ENCODE measurements at places on chromosomes 1 and 21. TPM values are rescaled to one million over a fixed set of nuclear protein-coding genes. Genes with fewer than 3 reads are reported as not detected.

DNA sequence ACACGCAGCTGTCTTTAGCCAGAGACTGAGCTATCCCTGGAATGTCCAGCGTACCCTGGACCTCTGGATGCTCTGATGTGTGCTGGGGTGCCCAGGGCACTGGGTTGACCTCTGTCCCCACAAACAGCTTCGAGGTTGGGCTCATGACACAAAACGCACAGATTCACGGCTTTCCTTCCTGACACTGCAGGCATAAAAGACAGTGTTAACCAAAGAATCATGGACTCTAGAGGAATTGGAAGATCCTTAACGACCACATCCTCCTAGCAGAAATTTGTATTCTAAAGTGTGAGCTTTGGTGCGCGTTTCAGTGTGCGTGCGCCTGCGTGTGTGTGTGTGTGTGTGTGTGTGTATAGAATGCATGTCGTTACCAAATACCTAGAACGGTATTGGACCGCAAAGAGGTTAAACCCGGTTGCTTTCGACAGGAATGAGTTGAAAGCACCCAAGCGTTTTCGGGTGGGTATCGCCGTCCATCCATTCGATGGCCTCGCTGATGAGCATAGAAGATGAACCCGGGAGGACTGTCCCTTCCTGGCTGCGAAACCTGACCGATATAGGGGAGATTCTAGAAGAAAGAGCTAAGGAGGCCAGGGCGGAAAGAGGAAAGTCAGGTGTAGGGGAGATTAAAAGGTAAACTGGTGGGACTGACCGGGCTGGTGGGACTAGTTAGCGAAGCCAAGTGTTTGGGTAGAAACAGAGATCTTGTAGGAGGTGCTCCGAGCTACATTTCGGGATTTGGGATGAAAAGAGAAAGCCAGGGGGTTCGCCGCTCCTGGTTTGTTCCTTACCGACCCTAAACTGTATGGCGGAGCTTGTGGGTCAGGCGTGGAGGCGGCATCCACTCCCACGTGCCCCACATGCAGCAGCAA, 6.8 kb upstream of the LHX9 start:
- H3K27ac ChIP-seq, result no peak overlapping the region
- H3K36me3 ChIP-seq, result no peaks in the 10 kb centered on the region
- H3K4me3 ChIP-seq, result peak overlapping the region; percentile 48
- H3K27me3 ChIP-seq, result peaks cover 100% of the 10 kb centered on the region
- DNase-seq, result no peak

DNA sequence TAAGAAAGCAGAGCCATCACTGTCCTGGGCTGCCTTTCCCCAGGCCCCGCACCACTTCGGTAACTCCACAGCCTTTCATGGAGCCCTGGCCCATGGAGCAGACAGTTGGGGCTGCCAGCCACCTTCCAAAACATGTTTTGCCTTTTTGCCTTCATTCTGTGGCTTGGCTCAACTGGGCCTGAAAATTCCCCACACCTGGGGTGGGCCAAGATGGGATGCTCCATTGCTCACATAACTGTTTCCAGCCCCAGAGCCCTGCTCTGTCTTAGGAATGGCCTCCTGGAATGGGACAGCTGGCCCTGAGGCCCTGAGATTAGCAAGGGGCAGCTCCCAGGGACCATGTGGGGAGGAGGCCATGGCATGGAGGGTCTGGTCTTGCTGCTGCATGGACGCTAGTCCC, 10.9 kb upstream of the PRELP start:
- no peaks in the 10 kb centered on the region for H3K27me3 ChIP-seq
- no peaks in the 10 kb centered on the region for H3K36me3 ChIP-seq
- H3K27ac ChIP-seq, result peak overlapping the region; percentile 70
- no peak for DNase-seq

- no peak overlapping the region for H3K27ac ChIP-seq
- no peak for DNase-seq
- H3K4me3 ChIP-seq, result no peak overlapping the region
- no peaks in the 10 kb centered on the region for H3K36me3 ChIP-seq
- H3K27me3 ChIP-seq, result no peaks in the 10 kb centered on the region
These were observed 273.5 kb downstream of the COL11A1 start for GRCh38 chr1:102834688-102835320.

DNA sequence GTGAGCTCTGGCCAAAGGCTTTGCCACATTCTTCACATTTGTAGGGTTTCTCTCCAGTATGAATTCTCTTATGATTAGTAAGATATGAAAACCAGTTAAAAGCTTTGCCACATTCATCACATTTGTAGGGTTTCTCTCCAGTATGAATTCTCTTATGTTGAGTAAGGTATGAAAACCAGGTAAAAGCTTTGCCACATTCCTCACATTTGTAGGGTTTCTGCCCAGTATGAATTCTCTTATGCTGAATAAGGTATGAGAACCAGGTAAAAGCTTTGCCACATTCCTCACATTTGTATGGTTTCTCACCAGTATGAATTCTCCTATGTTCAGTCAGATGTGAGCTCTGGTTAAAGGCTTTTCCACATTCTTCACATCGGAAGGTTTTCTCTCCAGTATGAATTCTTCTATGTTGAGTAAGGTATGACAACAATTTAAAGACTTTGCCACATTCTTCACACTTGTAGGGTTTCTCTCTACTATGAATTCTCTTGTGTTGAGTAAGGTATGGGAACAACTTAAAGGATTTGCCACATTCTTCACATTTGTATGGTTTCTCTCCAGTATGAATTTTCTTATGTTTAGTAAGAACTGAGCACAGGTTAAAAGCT, 20.7 kb downstream of the ZNF695 start:
- H3K27ac ChIP-seq, result no peak overlapping the region
- H3K4me1 ChIP-seq, result no peaks in the 10 kb centered on the region
- no peak overlapping the region for H3K4me3 ChIP-seq
- H3K27me3 ChIP-seq, result no peaks in the 10 kb centered on the region
- DNase-seq, result no peak

DNA sequence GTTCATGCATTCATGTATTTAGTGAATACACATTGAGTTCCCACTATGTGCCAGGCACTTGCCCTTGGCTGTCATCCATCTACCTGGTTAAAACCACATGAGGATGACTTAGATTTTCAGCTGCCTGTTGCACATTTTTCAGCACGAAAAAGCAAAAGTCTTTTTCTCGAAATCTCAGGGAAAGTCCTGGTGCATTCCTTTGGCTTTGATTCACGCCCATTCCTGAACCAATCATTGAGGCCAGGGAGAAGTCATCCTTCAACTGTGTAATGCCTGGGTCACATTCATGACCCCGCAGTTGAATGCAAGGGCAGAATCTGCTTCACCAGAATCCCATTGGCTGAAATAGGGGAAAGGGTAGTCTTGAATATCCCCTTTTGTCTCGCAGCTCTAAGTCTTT, 84.4 kb downstream of the RNF220 start:
- DNase-seq, result no peak
- H3K4me3 ChIP-seq, result no peak overlapping the region
- no peak overlapping the region for H3K27ac ChIP-seq
- peaks cover 23% of the 10 kb centered on the region for H3K4me1 ChIP-seq
- H3K36me3 ChIP-seq, result no peaks in the 10 kb centered on the region
- no peaks in the 10 kb centered on the region for H3K27me3 ChIP-seq

DNA sequence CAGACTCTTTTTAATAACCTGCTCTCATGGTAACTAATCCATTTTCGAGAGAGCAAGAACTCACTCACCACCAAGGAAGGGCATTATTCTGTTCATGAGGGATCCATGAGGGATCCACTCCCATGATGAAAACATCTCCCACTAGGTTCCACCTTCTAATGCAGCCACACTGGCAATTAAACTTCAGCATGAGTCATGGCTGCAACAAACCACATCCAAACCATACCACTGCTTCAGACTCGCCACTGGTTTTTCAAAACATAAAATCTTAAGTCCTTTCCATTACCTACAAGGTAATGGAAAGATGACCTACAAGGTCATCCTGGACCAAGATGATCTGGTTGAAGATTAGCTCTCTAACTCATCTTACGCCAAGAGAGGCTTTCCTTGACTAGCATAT, 405.1 kb downstream of the VAV3 start:
- no peaks in the 10 kb centered on the region for H3K4me1 ChIP-seq
- H3K27me3 ChIP-seq, result no peaks in the 10 kb centered on the region
- no peak overlapping the region for H3K27ac ChIP-seq

RIIAD1 gene
- 5.6 TPM for total RNA-seq

SCAF4 gene
- 15.3 TPM for total RNA-seq

PLOD1 gene
- total RNA-seq, result 61.6 TPM

CSMD2 gene
- 0.14 TPM for total RNA-seq

Data from left ventricle myocardium inferior (tissue), 1 donor.